Left lobe of liver (tissue), 2 donors: ENCODE measurements at places on chromosomes 16 and 17. TPM values are rescaled to one million over a fixed set of nuclear protein-coding genes. Genes with fewer than 3 reads are reported as not detected.

ZG16B gene
- not detected for total RNA-seq

DNA sequence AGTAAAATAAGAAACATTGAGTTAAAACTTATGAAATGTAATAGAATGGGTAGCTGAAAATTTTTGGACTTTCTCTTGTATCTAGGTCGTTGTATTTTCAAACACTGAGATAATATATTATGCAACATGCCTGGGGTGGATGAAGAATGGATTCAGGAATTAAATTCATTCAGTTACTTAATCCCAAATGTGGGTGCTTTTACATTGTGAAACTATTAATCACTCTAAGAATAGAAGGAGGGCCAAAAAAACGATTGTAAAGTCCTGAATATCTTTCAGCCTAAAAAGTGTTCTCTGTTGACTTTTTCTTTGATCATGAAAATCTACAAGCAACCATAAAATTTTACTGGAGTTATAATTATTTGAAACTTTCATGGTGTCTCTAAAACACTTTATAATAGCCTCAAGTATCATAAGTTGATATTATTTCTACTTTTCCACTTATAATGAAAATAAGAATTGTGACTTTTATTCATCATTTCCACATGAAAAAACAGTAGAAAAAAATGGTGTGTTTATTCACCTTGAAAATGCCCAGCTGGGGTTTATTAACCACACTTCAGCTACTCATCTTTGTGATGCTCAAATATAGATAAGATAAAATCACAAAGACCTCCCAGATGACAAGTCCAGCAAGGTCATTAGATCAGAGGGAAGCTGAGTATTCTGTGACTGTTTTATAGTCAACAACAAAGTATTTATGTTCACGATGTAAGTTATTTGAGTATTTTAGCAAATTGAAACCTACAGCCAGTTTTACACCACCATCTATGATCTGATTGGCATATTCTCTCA, 619.9 kb upstream of the SOX9 start:
- DNase-seq: no peak

- DNase-seq: no peak
Observed at GRCh38 chr17:17525956-17526355, 29.8 kb upstream of the RASD1 start.

TNFRSF13B gene
- not detected for total RNA-seq

- DNase-seq: no peak
Observed at GRCh38 chr17:41785859-41786226, 668 bp downstream of the JUP start.

AIPL1 gene
- total RNA-seq: not detected

DNA sequence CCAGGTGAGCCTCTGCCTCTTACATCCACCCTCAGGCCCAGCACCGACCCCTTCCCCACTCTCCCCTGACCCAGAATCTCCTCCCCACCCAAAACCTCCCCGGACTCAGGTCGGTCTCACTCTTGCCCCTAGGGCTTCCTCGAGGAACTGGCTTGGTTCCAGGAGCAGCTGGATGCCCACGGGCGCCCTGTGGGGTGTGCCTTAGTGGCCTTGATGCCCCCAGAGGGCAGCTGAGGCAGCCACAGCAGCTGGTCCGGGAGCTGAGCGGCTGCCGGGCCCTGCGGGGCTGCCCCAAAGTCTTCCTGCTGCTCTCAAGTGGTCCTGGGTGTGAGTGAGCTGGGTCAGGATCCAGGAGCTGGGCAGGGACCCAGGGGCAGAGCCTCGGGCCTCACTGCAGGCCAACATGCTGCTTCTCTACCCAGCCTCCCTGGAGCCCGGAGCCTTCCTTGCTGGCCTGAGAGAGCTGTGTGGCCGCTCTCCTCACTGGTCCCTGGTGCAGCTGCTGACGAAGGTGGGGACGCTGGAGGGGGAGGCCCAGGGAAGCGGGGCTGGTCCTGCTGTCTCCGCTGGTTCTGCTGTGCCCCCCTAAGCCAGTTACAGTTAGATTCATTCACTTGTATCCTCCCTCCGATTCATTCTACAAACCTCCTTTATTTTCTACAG, 9.6 kb downstream of the ZNF213 start:
- no peak for DNase-seq

DNA sequence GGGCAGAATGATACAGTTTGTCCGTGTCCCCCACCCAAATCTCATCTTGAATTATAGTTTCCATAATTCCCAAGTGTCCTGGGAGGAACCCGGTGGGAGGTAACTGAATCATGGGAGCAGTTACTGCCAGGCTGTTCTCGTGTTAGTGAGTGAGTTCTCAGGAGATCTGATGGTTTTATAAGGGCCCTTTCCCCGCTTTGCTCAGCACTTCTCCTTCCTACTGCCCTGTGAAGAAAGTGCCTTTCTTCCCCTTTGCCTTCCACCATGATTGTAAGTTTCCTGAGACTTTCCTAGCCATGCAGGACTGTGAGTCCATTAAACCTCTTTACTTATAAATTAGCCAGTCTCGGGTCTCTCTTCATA, 28.9 kb upstream of the SEC14L1 start:
- no peak for DNase-seq

GRCh38 chr17:77098884-77099545, 41.8 kb upstream of the SEC14L1 start:
- peak; percentile 70 for DNase-seq

DNA sequence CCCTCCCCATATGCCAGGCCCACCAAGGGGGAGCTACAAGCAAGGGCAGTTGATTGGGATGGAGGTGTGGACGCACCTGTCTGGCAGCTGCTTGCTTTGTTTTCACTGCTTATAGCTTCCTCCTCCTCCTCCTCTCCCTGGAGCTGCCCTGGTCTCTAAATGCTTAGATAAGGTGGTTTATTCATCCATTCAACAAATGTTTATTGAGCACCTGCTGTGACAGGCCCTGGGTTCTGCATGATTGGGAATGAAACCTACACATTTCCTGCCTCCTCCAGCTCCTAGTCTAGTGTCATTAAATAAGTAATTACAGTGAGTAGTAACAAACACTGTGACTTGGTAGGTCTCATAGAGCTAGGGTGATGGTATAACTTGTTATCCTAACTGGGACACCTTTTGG, 17.4 kb upstream of the MAP3K14 start:
- no peak for DNase-seq

GRCh38 chr16:83245061-83245460, 562.7 kb upstream of the HSBP1 start:
- no peak for DNase-seq

- no peak for DNase-seq
Observed at GRCh38 chr17:58529275-58529674, 14.8 kb upstream of the MTMR4 start.

CCL4L2 gene
- total RNA-seq: not detected

DNA sequence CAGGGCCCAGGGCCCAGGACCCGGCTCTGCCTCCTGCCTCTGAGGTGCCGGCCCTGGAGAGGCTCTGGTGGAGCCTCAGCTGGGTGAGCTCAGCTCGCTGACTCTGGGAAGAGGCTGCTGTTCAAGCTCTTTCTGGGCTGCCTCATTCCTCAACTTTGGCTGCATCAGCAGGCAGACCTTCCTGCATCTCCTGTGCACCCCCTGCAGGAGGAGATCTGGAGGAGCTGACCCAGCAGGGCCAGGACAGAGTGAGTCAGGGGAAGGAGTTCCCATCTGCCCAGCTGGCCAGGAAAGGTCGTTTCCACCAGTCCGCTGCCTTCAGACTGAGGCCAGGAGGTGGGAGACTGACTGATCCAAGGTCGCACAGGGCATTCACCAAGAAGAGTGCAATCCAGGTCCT, 10.7 kb downstream of the CRHR1 start:
- no peak for DNase-seq

DNA sequence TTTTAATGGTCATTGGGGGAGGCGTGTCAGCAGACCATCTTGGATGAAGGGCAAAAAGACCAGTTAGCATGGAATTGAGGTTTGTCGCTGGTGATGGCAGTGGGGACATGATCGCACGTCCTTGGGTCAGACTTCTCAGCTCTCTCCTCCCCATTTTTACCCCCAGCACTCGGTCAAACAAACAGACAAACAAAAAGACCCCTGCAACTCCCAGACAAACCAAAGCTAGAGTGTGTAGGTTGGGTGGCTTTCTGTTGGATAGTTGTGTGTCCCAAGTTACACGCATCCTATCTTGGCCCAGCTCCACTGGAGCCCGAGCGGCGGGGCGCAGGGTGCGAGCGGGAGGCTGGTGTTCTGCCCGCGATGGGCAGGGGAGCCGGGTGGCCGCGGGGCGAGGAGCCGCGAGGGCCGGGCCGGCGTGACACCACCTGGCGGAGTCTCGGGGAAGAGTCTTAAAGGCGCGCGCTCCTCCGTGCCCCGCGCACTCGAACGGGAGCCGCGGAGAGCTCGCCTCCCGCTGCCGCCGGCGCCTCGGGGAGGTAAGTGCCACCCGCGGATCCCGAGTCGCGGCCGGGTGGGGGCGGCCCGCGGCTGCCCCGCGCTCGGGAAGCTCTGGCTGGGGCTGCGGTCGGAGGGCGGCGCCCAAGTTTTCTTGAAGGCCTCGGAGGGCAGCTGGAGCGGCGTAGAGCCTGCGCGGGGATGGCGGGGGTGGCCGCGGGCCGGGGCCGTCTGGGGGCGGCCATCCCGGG, 18.5 kb upstream of the NTN1 start:
- no peak for DNase-seq

GRCh38 chr17:9185688-9186284, 164.5 kb downstream of the NTN1 start:
- DNase-seq: no peak

GRCh38 chr17:81667754-81668153, 1.2 kb downstream of the CCDC137 start:
- DNase-seq: no peak

GRCh38 chr16:23407436-23408127, 45.4 kb downstream of the COG7 start:
- no peak for DNase-seq
